Ureter (tissue), 1 donor: ENCODE measurements at places on chromosomes 4 and X.

GRCh38 chr4:172995161-172995560 lies 173.4 kb upstream of the GALNT7 start:
- DNase-seq, result no peak

DNA sequence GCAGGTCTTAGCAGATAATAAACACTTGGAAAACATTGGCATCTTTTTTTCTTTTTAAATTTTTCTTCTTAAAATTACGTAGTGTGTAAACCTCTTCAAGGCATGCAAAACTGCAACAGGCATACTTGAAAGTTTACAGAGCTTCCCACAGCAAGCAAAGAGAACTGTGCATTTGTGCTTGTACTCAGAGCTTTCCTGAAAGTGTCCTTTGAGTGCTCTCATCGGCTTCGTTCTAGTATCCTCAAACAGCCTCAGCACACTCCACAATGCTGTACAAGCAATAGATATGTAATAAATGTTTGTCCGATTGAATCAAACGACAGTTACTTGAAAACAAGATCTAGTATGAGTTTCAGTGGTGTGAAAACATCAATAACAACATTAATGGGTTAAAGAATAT lies 227.5 kb downstream of the PAPSS1 start:
- DNase-seq, result no peak

GRCh38 chr4:34309383-34309906 lies 1934.9 kb downstream of the ARAP2 start:
- no peak for DNase-seq

DNA sequence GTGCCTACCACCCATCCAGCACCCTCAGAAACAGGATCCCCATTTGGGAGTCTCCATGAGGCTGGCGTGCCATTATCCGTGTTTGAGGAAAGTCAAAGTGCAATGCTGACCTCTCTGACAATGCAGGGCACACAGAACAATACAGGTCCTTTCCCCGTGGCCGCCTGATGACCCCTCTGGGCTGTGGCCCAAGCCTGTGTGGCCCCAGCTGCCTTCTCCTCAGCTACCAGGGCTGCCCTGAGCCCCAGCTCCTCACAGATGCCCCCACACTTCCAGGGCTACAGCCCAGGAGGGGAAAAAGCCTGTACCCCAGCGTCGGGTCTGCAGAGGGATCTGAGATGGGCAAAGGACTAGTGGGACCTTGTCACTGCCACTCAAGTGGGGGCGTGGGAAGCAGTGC lies 15.5 kb downstream of the ZFYVE28 start:
- DNase-seq, result no peak

- no peak for DNase-seq
Observed at GRCh38 chr4:146054676-146055075, 116.1 kb upstream of the ZNF827 start.

- no peak for DNase-seq
Observed at GRCh38 chr4:15186149-15186548, 183.9 kb downstream of the CPEB2 start.

DNA sequence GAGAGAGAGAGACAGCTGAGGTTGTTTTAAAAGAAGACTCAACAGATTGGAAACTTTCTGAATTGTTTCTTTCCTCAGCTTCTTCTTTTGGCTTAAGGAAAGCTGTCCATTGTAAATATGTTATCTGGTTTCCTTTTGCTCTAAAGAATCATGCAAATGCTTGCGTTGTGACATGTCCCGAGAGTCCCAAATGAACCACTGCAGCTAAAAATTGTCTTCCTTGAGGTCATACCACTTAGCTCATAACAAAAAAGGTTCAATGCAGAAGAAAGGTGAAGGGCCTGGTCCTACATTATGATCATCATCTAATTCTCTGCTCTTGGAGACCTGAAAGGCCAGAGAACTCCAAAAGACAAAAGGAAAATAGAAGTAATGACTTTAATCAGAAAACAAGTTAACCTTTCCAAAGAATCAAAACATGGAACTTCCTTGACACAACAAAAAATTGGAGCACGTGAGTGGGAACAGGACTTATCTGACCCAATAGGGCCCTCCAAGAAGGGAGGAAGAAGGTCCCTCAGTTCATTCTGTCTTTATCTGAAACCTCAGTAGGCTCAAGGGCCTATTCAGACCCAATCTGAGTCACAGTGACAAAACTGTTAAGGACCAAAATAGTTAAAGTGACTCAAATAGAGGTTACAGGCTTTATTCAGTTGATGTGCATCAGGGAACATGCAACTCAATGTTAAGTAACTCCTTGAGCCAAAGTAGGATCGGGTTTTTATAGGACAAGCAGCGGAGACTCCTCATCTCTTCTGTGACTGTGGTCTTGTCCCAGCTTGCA lies 14.7 kb upstream of the VSIG1 start:
- DNase-seq, result no peak

DNA sequence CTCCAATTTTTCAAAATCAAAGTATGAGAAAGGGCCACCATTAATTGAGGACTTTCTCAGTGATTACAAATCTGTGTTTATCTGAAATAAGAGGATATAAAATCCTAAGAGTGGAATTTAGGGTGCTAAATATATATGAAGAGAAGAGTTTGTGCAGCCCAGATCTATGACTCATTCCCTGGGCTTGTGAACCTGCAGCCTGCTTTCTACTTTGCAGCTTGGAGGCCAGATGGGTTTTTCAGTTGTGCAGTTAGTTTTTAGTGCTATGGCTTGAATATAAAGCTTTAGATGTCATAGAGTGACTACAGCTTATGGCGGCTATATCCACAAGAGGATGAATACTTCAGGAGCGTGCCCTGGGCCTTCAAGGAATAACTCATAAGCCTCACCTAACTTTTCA lies 1391.1 kb downstream of the FSTL5 start:
- no peak for DNase-seq

- DNase-seq, result no peak
Observed at GRCh38 chr4:152849350-152849749, 69.6 kb downstream of the ARFIP1 start.
